ENCODE measurements at places on chromosomes 2 and 18.

- no peak for DNase-seq
These were observed 119.9 kb downstream of the CTIF start for GRCh38 chr18:48658721-48659120.

- DNase-seq: no peak
These were observed 52.3 kb upstream of the SEC11C start for GRCh38 chr18:59087391-59087790.

- no peak for DNase-seq
These were observed 39.9 kb downstream of the ZNF516 start for GRCh38 chr18:76455003-76455676.

DNA sequence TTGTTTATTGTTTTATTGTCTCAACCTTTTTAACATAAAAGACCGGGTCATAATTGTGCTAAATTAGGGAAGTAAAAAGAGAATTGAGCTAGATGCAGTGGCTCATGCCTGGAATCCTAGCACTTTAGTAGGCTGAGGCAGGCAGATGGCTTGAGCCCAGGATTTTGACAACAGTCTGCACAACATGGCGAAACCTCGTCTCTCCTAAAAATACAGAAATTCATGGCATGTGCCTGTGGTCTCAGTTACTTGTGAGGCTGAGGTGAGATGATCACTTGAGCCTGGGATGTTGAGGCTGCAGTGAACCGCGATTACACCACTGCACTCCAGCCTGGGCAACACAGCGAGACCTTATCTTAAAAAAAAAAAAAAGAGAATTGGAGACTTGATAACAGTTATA is 104.2 kb upstream of the TTC27 start:
- DNase-seq: no peak

GRCh38 chr2:217611056-217611455 is 391.7 kb downstream of the TNS1 start:
- no peak for DNase-seq

DNA sequence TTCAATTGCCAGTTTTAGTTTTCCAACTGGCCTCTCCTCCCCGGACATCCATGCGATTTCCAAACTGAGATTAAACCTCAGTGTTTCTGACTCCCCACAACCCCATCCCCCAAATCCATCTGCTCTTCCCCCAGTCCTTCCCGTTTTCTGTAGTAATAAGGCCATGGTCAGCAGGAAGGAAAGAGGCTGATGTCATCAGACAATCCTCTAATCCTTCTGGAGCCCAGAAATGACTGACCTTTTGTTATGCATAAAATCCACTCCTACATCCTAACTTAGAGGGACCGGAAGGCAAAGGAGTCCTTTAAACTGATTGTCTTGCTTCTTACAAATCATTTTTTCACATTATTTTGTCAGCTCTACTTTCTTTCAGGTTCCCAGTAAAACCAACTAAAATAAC is 155.8 kb downstream of the INO80D start:
- no peak for DNase-seq

DNA sequence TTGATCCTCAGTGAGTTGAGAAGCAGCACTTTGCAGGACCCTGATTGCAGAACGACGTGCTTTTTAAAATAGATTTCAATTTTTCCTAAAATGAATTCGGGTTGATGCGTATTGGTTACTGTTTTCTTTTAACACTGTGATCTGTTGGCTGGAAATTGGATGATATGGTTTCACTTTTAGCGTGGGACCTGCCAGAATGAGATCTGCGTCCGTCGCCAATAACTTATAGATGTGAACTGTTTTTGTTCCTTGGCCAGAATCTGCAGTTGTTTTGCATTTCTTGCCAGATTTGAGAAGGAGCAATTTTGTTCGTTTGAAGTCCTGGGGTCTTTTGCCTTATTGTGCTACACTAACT is 703 bp downstream of the UGGT1 start:
- no peak for DNase-seq

- no peak for DNase-seq
These were observed 41.3 kb downstream of the TTC39C start for GRCh38 chr18:24055878-24056277.

DNA sequence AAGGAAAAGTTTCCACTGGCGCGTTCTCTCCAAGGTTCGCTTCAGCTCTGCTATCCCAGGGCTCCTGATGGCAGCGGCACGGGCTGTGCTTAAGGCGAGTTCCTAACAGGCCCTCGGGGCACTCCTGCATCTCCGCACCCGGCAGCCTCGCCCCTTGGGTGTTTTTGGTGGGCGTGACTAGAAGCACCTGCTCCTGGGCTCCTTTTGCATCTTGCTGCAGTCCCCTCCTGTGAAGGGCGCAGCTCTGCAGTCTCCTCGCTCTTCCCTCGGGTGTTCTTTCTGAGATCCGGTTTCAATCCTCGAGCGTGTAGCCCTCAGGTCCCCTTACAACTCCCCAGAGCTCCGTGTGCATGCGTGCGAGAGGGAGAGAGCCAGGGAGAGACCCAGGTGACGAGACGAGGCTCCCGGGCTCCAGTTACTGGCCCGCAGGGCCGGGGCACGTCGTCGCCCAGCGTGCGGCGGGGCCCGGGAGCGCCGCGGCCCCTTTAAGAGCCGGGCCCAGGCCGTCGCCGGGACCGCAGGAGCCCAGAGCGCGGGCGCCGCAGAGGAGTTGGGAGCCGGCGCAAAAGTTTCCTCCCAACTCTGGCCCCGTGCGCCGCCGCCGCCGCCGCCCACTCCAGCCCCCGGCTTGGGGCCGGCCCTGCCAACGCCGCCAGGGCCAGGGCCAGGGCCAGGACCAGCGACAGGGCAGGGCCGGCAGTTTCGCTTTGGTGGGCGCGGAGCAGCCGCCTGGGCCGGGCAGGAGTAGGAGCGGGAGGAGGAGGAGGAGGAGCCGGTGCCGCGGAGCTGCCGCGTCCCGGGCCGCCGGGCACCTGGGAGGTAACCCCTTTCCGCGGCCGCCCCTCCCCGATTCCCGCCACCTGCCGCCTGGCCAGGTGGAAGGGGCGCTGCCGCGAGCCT is at the start of gene PARD3B:
PARD3B (plus strand) TSS at position 515 of the 900 bp plus-strand sequence. CDS start 525 bp downstream, outside the sequence.
- DNase-seq: peak; percentile 12

- no peak for DNase-seq
These were observed 310.6 kb downstream of the C1D start for GRCh38 chr2:67752199-67752598.

DNA sequence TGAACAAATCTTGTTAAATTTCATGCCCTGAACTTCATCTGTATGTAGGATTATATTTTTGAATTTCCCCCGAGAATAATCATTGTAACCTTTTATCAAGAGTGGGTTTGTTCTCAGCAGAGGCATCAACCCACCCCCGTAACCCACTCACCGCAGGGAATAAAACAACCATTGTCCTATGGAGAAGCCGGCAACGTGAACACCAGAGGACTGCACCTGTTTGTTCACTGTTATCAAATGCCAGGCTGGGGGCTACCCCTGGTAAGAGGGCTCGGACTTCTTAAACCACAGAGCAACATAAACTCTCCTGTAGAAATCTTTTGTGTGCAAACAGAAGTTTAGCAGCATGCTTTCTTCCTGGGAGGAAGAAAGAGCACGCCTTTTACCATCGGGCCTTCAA is 610.4 kb downstream of the ERBB4 start:
- no peak for DNase-seq

DNA sequence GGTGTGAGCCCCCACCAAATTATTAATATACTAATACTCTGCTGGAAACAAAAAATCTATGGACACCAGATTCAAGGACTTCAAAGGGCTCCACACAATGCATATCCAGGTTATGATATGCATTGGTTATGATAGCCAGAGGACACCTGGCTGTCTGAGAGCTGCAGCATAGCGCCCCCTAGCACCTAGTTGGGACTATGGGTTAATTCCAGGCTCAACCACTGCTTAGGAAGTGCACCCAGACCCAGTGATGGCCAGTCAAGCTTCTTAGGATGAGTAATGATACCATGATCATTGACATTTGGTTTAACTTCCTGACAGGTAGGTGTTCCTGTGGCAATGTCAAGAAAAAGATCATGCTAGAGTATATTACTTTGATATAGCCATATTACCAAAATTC is 3.8 kb upstream of the FRZB start:
- DNase-seq: no peak

DNA sequence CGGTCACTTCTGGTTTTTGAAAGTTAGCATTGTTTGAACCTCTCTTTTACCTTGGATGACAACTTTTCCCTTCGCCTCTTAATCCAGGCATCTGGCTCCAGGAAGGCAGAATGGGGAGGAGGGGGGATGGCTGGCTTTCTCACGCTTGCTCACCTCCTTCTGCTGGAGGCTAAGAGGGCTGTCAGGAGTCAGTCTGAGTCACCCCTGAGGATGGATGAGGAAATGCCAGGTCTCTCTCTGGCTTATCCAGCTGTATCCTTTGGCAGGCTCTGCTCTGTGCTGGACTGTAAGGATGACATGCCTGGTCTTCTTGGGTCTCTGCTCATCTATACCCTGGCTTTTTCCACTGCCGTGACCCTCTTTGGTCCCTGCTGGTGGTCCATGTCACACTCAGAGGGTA is 142.9 kb upstream of the GYPC start:
- no peak for DNase-seq

- no peak for DNase-seq
These were observed 206.8 kb downstream of the OTX1 start for GRCh38 chr2:63257473-63257872.
